Activated CD8-positive, alpha-beta memory T cell treated with anti-CD3 and anti-CD28 coated beads for 1 hour (primary cell): ENCODE measurements at places on chromosomes 5 and 9.

DNA sequence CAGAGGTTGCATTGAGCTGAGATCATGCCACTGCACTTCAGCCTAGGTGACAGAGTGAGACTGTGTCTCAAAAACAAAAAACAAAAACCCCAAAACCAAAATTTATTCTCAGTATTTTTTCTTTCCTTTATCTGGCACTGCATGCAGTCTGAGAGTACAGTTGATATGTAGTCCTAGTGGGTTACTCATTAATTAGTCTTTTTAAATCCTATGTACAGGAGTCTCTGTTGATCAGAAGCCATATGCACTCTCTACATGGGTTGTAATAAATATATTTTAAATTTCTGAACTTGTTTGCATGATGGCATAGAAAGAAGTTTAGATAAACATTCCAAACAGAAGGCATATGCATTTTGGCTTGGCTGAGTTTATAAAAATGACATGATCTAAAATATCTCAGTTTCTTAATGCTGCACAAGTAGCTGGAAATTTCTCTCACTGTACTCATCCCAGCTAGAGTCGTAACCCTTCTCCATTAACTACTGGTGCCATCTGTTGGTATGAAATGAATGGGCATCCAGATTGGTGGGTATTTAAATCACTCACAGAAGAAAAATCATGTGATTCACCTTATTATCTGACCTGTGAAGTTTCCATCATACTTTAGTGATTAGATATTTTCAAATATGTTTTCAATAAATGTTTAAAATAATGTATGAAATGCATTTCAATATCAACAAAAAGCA is 284.8 kb downstream of the CTNND2 start:
- no peak for DNase-seq

GRCh38 chr5:78727786-78728761 is 79.5 kb upstream of the LHFPL2 start:
- no peak for DNase-seq

DNA sequence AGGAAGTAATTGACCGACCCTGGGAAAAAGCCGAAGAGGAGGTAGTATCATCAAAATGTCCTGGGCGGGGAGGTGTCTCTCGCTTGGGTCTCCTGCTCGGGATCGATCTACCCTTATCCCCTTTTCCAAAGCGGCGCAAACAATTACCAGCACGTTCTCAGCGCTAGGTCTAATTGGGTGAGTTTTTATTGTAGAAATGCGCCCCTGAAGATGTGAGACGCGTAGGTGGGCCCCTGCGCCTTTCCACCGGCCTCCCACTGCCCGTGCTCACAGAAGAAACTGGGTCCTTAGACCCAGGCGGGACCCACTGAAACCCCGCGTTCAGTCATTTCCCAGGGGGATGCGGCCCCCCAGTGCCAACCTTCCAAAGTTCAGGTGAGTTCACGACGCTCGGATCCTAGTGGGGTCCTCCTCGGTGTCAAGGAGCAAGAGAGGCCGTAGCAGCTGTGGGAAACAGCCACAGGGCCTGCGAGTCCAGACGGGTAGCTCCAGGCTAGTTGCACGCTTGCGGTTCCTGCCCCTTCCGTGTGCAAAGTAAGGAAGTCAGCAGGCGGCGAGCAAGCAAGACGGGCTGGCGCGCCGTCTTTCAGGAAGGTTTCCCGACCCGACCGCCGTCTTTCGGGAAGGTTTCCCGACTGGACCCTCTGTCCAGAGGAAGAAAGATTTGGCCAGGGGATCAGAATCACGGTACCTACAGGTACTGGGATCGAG is 1.5 kb downstream of the SMIM32 start:
- no peak for DNase-seq

DNA sequence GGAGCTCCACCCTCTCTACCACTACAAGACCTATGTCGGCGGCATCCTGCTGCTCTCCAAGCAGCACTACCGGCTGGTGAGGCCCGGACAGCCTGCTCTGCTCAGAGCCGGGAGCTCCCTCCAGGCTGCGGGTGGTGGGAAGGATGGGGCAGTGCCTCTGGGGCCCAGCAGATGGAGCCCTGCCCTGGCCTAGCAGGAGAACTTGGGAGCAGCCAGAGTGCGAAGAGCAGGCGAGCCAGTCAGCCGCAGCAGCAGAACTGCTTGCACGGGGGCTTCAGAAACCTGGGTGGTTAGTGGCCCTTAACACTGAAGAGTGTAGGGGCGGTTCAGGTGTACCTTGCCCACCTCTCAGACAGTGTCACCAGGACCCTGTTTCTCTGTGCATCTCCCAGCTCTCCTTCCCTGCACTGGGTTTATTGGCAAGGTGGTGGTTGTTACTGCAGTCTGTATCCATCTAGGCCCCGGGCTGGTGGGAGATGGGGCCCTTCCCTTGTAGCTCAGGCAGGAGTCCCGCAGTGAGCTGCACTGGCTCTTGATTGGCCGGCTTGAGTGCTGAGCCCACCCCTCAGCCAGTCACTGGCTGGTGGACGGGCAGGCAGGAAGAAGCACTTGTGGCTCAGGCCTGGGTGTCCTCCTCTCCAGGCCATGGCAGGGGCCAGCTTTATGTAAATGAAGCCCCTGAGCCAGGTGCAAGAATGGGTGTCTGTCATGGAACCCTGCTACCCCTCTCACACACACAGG is 7.7 kb downstream of the B4GALT7 start:
- DNase-seq = peak; percentile 32

DNA sequence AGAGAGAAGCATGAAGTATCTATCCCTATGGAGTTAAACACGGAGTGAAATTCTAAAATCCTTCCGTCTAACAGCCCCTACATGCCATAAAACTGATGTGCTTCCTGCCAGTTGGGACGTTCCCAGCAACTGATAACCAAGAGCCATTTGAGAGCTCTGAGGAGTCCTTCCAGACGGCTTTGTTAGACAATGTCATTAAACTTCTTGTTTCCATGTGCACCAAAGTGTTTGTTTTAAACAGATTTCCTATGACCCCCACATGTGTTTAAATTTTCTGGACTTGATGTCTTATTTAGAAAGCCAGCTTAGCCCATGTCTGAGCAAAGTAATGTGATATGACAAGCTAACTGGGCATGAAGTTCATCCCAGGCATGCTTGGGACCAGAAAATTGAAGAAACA is 57.2 kb upstream of the LPAR1 start:
- DNase-seq = no peak

DNA sequence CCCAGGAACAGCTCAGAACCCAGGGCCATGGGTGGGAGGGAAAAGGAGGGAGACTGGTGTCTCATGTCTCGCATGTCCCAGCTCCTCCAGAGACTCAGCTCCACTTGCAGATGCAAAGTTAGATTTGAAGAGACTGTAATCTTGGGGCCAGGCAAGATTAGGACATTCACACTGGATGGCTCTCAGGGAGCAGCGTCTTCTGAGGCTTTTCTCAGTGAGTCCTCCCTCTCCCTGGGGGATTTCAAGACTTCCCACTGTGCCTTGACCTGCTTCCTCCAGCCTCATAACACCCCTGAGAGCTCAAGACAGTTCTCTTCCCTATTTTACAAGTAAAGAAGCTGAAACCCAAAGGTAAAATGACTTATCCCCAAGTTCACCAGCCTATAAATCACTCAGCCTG is 10.5 kb upstream of the TCOF1 start:
- no peak for DNase-seq

GRCh38 chr9:24413651-24414050 is 132.0 kb downstream of the IZUMO3 start:
- DNase-seq = no peak
